ENCODE measurements at places on chromosomes 4 and X. TPM values are rescaled to one million over a fixed set of nuclear protein-coding genes. Genes with fewer than 3 reads are reported as not detected.

The STX18 gene
- total RNA-seq: 33.5 TPM

DNA sequence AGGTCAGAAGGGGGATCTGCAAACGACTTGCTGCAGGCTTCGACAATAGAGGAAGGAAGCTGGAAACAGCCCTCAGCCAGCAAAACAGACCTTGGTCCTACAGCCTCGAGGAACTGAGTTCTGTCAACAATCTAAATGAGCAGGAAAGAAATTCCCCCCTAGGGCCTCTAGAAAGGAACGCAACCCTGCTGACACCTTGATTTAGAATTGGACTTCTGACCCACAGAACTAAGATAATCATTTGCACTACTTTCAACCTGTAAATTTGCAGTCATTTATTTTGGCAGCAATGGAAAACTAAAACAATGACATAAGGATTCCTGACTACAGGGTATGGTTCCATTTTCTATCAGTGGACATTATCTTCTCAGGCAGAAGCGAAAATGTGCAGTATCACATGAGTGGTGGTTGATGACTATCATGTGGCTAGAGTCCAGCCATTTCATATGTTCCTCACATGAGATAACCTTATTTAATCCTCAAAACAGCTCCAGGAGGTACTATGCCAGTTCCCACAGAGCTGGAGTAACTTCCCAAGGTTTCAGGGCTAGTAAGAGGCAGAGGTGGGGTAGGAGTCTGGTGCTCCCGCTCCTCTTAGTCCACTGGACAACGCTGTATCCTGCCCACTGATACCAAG lies 61.6 kb downstream of the SAT1 start:
- no peaks in the 10 kb centered on the region for H3K27me3 ChIP-seq
- no peak overlapping the region for H3K4me3 ChIP-seq
- DNase-seq: no peak
- H3K36me3 ChIP-seq: no peaks in the 10 kb centered on the region
- H3K27ac ChIP-seq: no peak overlapping the region
- H3K4me1 ChIP-seq: no peaks in the 10 kb centered on the region

GRCh38 chr4:22942920-22943559 lies 250.3 kb downstream of the GBA3 start:
- no peak for DNase-seq
- no peaks in the 10 kb centered on the region for H3K36me3 ChIP-seq
- H3K27me3 ChIP-seq: no peaks in the 10 kb centered on the region

DNA sequence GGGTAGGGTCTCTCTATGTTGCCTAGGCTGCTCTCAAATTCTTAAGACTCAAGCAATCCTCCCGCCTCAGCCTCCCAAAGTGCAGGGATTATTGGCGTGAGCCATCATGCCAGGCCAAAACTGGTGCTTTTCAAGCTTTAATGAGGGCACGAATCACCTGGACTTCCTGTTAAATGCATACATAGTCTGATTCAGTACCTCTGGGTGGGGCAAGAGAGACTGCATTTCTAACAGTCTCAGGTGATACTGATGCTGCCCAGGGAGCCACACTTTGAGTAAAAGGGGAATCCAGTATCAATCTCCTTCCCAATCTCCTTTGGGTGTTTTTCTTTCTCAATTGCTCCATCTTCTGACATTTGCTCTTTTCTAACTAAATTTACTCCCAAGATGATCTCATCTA lies 96.5 kb downstream of the SH3RF1 start:
- no peak for DNase-seq
- H3K27me3 ChIP-seq: no peaks in the 10 kb centered on the region
- H3K4me1 ChIP-seq: no peaks in the 10 kb centered on the region

GRCh38 chr4:7938609-7939376 lies 868 bp downstream of the AFAP1 start:
- no peaks in the 10 kb centered on the region for H3K36me3 ChIP-seq
- H3K4me3 ChIP-seq: peak overlapping the region; percentile 80
- peaks cover 33% of the 10 kb centered on the region for H3K4me1 ChIP-seq
- peaks cover 3% of the 10 kb centered on the region for H3K27me3 ChIP-seq

The RAB39B gene
- 16.4 TPM for total RNA-seq

DNA sequence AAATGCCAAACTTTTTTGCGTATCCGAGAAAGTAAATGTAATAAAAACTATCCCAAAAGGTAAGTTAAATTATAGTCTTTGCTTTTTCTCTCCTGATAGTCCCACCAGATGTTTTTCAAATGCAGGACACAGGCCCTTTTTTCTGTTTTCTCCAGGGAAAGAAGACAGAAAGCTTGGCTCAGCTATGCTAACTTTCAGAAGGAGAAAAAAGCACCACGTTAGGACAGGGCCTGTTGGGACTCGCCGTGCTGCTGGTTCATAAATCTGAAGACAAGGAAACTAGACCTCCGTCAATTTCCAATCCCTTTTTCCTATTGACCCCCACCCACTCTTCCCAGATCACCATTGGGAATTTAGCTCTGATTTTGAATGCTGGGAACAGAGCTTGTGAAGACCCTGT lies 220.9 kb upstream of the SFRP2 start:
- H3K36me3 ChIP-seq: no peaks in the 10 kb centered on the region
- H3K27me3 ChIP-seq: no peaks in the 10 kb centered on the region
- no peak overlapping the region for H3K4me3 ChIP-seq
- DNase-seq: no peak
- no peaks in the 10 kb centered on the region for H3K4me1 ChIP-seq

- H3K36me3 ChIP-seq: no peaks in the 10 kb centered on the region
- H3K4me1 ChIP-seq: peaks cover 10% of the 10 kb centered on the region
- H3K27me3 ChIP-seq: peaks cover 22% of the 10 kb centered on the region
Observed at GRCh38 chr4:84573385-84574068, 9.4 kb upstream of the CDS1 start.

The ADH1A gene
- total RNA-seq: not detected

The GLUD2 gene
- total RNA-seq: 0.91 TPM

DNA sequence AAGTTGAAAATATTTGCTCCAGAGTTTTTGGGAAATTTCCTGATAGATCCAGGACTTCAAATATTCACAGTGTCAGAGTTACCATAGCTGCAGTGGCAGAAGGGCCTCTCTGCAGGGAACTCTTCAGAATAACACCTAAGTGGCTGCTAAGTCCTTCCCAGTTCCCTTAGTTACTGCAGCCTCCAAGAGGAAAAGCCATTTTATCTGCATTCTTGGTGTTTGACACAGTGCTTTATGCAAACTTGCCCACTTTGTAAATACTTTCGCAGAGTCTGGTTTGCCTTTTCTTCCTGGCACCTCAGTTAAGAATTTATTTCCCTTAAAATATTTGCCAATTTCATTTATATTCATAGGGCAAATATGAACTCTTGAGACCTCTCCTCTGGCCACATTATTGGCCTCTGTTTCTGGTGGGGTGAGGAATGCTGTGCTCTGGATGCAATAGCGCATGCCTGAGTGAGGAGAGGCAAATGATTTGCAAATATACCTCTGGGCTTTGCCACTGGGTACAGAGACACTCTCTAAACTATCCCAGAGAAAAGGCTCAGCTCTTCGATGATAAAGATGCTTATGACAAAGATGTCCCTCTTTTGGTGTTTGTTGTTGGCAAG lies 566.3 kb upstream of the NR3C2 start:
- peaks cover 11% of the 10 kb centered on the region for H3K27me3 ChIP-seq
- no peak overlapping the region for H3K4me3 ChIP-seq
- no peak overlapping the region for H3K27ac ChIP-seq
- DNase-seq: no peak

DNA sequence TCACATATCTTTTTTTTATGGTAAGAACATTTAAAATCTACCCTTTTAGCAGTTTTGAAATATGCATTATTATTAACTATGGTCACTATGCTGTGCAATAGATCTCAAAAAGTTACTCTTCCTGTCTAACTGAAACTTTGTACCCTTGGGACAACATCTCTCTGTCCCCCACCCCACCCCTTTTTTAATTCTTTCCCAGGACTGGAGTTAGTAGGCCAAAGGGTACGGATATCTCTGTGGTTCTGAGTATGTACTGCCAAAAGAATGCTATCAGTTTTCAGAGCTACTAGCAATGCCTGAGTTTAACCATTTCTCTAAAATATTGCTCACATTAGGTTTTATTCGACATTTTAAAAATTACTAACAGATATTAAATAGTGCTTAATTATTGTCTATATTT lies 4.7 kb upstream of the FAM241A start:
- no peak overlapping the region for H3K27ac ChIP-seq
- H3K4me3 ChIP-seq: no peak overlapping the region
- no peak for DNase-seq
- H3K27me3 ChIP-seq: peaks cover 3% of the 10 kb centered on the region
- peaks cover 14% of the 10 kb centered on the region for H3K4me1 ChIP-seq
- H3K36me3 ChIP-seq: no peaks in the 10 kb centered on the region

The CFAP99 gene
- not detected for total RNA-seq

The SRPK3 gene
- total RNA-seq: not detected

- no peaks in the 10 kb centered on the region for H3K36me3 ChIP-seq
- no peaks in the 10 kb centered on the region for H3K4me1 ChIP-seq
- H3K27ac ChIP-seq: no peak overlapping the region
- DNase-seq: no peak
- H3K4me3 ChIP-seq: no peak overlapping the region
- H3K27me3 ChIP-seq: no peaks in the 10 kb centered on the region
Observed at GRCh38 chrX:15549189-15550012, 48.8 kb downstream of the BMX start.

DNA sequence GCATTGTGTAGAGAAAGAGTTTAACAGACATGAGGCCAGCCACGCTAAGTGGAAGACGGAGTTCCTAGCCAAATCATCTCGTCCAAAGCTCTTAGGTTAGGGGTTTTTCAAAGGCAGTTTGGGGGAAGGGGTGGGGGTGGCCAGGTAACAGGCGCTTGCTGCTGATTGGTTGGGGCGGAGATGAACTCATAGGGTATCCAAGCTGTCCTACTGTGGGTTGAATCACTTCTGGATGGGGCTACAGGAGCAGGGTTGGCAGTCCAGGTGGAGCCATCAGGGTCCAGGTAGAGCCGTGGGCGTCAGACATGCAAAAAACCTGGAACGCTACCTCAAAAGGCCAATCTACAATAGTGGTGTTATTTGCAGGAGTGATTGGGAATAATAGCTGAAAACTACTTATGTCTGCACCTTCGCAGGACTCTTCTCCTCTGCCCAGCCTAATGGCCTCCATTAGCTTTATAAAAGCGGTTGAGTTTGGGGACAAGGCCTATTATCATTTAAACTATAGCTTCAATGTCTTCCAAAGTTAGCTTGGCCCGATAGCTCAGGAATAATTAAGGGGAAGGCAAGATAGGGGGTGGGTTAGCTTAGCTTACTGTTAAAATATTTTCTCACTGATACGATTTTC lies 579.6 kb downstream of the NLGN4X start:
- no peaks in the 10 kb centered on the region for H3K27me3 ChIP-seq
- no peaks in the 10 kb centered on the region for H3K36me3 ChIP-seq
- no peak overlapping the region for H3K4me3 ChIP-seq
- no peaks in the 10 kb centered on the region for H3K4me1 ChIP-seq
- no peak overlapping the region for H3K27ac ChIP-seq

The CSAG1 gene
- total RNA-seq: not detected

The HERC6 gene
- total RNA-seq: 9.3 TPM

- peak overlapping the region; percentile 83 for H3K4me3 ChIP-seq
- peak overlapping the region; percentile 98 for H3K27ac ChIP-seq
- no peak for DNase-seq
- H3K27me3 ChIP-seq: no peaks in the 10 kb centered on the region
Observed at GRCh38 chrX:75155447-75155826, 646 bp downstream of the ABCB7 start.

- no peaks in the 10 kb centered on the region for H3K4me1 ChIP-seq
- H3K27me3 ChIP-seq: peaks cover 1% of the 10 kb centered on the region
- no peaks in the 10 kb centered on the region for H3K36me3 ChIP-seq
Observed at GRCh38 chr4:138910914-138911336, 104.7 kb upstream of the NOCT start.

DNA sequence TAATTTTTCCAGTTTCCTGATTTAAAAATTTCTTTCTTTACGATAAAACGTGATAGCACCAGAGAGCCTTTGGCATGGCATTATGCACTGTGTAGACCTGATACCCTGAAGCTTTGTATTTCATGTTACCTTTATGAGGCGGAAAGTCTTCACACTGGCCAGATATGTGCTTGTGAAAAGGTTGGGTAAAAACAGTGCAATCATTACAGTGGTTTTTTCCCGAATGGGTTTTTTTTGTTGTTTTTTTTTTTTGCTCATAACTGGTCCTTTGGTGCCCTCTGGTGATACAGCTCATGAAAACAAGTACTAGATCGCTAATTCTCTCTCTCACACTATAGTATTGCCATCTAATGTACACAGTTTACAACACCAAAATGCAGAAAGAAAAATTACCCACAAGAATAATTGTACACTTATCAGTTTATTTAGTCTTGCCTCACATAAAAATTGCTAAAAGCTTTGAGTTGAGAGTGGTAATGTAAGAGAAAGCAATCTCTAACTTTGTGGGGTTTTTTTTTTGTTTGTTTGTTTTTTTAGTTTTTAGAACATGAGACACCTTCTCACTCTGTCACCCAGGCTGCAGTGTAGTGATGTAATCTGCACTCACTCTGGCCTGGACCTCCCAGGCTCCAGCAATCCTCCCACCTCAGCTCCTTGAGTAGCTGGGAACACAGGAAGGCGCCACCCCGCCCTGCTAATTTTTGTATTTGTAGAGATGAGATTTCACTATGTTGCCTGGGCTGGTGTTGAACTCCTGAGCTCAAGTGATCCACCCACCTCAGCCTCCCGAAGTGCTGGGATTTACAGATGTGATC lies 21.3 kb downstream of the SPCS3 start:
- no peak overlapping the region for H3K4me3 ChIP-seq
- H3K4me1 ChIP-seq: peaks cover 6% of the 10 kb centered on the region
- H3K36me3 ChIP-seq: peaks cover 7% of the 10 kb centered on the region
- H3K27me3 ChIP-seq: no peaks in the 10 kb centered on the region
- H3K27ac ChIP-seq: no peak overlapping the region

- H3K27me3 ChIP-seq: peaks cover 2% of the 10 kb centered on the region
- H3K4me3 ChIP-seq: no peak overlapping the region
- no peak overlapping the region for H3K27ac ChIP-seq
- no peaks in the 10 kb centered on the region for H3K36me3 ChIP-seq
Observed at GRCh38 chrX:151792505-151792904, 58.0 kb downstream of the CNGA2 start.

The GPR34 gene
- 0.12 TPM for total RNA-seq

- DNase-seq: peak; percentile 40
- no peak overlapping the region for H3K4me3 ChIP-seq
- H3K4me1 ChIP-seq: peaks cover 10% of the 10 kb centered on the region
- no peaks in the 10 kb centered on the region for H3K36me3 ChIP-seq
Observed at GRCh38 chr4:76354517-76355473, 48.3 kb downstream of the STBD1 start.

DNA sequence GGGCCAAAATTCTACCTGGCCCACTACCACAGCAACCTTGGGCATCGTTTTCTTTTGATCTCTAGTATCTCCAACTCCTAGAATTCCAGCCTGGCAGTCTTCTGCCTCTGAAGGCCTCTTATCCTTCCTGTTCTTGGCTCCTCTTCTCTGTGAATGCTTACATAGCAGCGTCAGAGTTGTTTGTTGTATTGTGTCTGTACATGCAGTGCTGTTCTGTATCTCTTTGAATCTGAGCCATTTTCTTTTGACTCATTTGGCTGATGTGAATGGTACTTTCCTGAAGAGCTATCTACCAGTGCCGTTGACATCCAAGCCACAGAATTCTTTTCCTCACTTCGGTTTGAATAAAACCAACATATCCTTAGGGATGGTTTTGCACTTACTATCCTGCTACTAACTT lies 79.2 kb downstream of the TMEM164 start:
- no peak for DNase-seq
- peaks cover 15% of the 10 kb centered on the region for H3K4me1 ChIP-seq
- no peaks in the 10 kb centered on the region for H3K27me3 ChIP-seq
- no peak overlapping the region for H3K27ac ChIP-seq
- H3K36me3 ChIP-seq: peaks cover 2% of the 10 kb centered on the region

The FAM184B gene
- total RNA-seq: 0.04 TPM

The AKAP4 gene
- total RNA-seq: not detected
